Stimulated activated CD8-positive, alpha-beta memory T cell treated with anti-CD3 and anti-CD28 coated beads, Interleukin-4, amount 100 ng/mL, for 4 hours (primary cell): ENCODE measurements at places on chromosomes 5 and 9.

- DNase-seq: no peak
Observed at GRCh38 chr9:13952906-13953305, 361.0 kb downstream of the NFIB start.

GRCh38 chr5:152623951-152624350 is 218.9 kb upstream of the NMUR2 start:
- DNase-seq: no peak

GRCh38 chr5:155746367-155747038 is 580.5 kb upstream of the SGCD start:
- DNase-seq: no peak

GRCh38 chr5:149037817-149038216 is 25.0 kb downstream of the SH3TC2 start:
- DNase-seq: no peak
